ENCODE measurements at places on chromosomes 2 and 18. TPM values are rescaled to one million over a fixed set of nuclear protein-coding genes. Genes with fewer than 3 reads are reported as not detected.

DNA sequence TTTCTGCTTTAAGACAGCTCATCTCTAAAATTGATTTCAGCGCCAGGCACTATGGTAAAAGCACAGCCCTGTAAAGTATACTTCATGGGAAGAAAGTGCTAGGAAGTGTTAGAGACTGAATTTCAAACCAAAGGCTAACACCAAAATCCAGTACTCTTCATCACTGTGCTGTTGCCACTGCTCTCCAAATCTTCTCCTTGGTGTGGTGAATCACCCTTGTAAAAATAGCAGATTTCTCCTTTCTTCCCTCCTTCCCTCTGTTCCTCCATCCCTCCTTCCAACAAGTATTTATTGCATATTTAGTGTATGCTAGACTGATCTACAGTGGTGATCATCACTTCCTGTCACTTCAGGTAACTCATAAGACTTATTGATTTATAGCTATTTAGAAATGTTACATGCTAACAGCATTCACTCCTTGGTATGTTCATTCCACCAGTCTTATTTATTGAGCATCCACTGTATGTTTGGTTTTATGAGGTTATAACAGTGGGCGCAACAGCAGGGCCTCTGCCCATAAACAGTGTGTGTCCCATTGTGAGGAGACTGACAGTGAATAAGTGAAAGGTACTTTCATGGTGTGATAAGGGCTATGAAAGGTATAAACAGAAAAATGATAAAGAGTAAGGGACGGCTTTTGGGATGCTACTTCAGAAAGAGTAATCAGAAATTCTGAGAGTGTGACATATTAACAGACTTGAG lies 20.0 kb downstream of the KDM3A start:
- DNase-seq: no peak

DNA sequence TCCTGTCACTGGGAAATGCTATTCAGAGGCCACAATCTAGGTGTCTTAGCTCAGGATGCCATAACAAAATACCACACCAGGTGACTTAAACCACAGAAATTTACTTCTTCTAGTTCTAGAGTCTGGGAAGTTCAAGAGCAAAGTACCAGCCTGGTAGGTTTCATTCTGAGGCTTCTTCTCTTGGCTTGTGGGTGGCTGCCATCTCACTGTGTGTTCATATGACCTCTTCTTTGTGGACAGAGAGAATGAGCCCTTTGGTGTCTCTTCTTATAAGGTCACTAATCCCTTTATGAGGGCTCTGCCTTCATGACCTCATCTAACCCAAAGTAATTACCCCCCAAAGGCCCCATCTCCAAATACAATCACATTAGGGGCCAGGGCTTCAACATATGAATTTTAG lies 57.3 kb downstream of the RHOB start:
- DNase-seq: no peak

- no peak for DNase-seq
These were observed 180.1 kb upstream of the SPOPL start for GRCh38 chr2:138321458-138321857.

DNA sequence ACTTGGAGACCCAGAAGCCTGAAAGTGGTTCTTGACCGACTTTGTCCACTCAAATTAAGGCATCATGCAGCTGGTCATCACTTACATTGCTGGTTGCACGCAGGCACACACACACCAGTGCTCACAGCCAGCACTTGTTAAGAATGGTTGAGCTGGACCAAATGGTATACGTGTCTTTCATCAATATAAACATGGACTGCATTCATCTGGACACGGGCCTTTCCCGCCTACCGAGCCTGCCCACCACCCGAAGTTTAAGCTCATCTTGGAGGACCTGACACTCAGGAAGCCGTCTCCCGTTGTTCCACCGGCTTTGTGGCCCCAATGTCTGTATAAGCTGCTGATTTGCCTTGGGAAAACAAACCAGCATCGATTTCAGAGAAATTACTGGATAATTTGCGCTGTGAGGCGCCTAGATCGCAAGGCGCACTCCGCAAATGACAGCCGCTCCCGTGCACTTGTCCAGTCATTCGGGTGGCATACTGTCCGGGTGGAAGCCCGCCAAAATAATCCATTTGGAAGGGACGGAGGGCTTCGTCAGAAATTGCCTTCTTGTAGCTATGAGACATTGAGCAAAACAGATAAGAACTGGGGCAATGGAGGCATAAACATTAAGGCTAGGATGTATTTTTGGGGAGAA lies 40.1 kb upstream of the AKAIN1 start:
- no peak for DNase-seq

- DNase-seq: no peak
These were observed 196.0 kb upstream of the SPHKAP start for GRCh38 chr2:228377533-228377932.

DNA sequence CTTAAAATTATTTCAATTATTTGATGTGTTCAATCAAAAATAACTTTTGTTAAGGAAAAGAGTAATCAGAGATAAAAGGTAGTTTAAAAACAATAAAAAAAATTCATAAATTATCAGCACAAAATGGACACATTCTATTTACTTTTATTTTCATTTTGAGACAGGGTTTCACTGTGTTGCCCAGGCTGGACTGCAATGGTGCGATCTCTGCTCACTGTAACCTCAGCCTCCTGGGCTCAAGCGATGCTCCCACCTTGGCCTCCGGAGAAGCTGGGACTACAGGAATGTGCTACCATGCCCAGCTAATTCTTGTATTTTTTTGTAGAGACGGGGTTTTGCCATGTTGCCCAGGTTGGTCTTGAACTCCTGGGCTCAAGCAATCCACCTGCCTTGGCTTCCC lies 47.1 kb downstream of the LPIN2 start:
- DNase-seq: no peak

- no peak for DNase-seq
These were observed 265.8 kb upstream of the CYRIA start for GRCh38 chr2:16931441-16931840.

DNA sequence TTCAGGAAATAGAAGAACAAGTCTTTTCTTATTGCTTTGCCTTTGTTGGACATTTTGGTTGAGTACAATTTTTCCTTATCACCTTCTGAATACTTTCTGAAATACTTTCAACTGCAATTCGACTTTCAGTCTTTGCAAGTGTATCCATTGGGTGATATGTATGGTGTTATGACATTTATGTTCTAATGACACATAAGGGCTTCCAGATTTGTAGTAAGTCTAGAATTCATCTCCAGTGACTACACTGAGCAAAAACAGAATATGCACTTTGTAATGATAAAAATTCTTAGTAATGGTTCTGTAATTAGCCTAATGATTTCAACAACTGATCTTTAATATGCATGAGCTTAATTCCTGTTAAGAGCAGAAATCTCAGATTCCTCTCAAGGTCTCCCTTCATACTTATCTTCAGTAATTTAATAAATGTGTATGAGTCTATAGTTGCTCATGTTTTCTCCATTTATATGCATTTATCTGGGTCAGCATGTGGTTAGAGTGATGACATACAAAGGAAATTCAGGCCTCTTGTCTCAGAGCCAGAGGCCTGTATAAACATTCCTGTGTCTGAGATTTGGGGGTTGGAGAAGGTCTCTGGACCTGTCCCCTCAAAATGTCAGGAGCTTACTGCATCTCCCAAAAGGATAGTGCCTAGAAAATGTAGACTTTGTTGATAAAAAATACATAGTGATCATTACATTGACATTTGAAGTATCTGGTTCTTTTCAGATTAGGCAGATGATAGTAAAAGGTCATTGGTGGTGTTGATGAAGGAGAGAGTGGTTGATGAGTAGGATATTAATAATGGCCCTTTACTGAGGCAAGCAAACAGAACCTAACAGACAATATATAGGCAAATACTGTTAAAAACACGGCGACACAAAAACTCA lies 114.9 kb downstream of the QPCT start:
- no peak for DNase-seq

DNA sequence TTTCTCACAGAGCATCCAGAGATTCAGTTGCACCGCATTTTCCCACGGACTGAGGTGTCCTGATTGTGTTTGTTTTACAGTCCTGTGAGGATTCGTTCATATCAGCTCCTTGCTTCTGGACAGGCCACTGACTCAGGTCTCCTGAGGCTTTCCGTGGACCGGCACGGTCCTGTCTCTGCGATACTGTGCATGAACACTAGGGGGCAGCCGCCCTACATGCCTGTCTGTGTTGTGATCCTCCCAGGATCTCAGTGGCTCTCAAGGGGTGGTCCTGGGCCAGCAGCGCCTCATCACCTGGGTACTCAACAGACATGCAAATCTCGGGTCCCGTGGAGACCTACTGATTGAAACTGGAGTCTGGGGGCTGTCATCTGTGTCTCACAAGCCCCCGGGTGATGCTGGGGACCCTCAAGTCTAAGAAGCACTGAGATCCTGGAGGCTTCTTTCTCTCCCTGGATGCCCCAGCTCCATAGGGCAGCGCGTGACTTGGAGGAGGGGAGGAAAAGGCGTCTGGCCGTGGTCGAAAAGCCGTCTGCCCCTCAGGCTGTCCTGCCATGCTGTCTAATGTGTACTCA lies 28.9 kb downstream of the IL1R2 start:
- DNase-seq: peak; percentile 77

GRCh38 chr18:61797696-61798590 lies 94.9 kb downstream of the RNF152 start:
- no peak for DNase-seq

- peak; percentile 26 for DNase-seq
These were observed 40.9 kb upstream of the TRIB2 start for GRCh38 chr2:12675801-12676200.

DNA sequence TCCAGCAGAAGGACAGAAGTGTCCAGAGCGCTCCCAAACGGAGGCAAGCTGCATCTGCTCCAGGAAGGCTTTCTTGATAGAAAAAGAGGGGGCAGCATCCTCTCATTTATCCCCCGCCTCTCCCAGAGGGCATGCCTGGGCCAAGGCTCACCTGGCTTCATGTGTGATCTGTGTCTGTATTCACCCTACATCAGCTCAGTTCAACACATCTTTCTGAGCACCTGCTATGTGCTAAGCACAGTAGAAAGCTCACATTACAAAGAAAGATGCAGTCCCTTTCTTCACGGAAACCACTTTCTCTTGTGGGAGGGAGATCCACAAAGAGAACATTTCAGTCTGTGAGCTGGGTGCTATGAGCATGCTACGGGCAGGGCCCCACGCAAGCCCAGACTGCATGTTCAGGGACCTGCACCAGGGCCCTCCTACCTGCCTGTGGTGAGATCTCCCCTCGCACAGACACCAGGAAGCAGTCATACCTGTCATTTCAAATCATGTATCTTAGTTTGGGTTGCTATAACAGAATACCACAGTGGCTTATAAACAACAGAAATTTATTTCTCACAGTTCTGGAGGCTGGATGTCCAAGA lies 90.7 kb downstream of the PDCL3 start:
- DNase-seq: no peak

DNA sequence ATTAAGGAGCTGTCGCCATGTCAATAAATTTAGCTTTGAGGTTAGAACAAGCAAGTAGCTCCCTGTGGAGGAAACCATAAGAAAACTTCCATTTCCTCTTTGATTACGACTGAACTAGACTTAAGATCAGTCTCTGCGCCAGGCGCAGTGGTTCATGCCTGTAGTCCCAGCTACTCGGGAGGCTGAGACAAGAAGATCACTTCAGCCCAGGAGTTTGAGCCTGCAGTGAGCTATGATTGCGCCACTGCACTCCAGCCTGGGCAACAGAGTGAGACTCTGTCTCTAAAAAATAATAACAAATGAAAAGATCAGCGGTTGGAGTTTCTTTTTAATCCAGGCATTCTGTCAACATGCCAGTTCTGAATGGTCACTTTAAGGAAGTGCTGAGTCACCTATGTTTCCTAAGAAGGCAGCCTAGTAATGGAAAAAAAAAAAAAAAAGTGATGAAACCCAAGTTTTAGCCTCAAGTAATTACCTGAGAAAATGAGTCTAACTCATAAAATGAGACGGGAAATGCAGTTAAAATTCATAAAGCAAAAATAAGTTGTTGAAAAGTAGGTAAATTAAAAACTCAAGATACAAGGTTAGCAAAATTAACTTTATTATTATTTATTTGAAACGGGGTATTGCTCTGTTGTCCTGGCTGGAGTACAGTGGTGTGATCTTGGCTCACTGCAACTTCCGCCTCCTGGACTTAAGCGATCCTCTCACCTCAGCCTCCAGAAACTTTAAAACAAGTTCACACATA lies 10.2 kb downstream of the C18orf32 start:
- peak; percentile 59 for DNase-seq

- peak; percentile 39 for DNase-seq
These were observed 90.1 kb upstream of the KLF7 start for GRCh38 chr2:207255565-207256470.

GRCh38 chr18:56804395-56804794 lies 153.2 kb downstream of the WDR7 start:
- DNase-seq: no peak

DNA sequence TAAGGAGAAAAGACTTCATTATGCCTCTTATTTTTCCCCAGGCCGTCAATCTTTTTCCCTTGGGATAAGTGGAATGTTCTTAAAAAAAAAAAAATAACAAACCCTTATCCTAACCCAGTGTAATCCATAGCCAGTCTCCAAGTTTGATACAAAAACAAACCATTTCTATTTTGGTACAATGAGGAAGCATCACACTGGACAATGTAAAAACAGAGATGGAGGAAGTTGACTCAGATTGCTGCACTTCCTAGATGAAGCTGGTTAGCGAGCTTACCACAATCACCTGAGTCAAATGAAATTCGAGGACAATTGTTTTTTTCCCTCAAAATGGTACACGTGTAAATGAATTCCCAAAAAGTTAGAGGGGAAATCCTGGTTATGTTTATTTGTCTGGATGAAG lies 259.7 kb downstream of the TCF4 start:
- peak; percentile 41 for DNase-seq

DNA sequence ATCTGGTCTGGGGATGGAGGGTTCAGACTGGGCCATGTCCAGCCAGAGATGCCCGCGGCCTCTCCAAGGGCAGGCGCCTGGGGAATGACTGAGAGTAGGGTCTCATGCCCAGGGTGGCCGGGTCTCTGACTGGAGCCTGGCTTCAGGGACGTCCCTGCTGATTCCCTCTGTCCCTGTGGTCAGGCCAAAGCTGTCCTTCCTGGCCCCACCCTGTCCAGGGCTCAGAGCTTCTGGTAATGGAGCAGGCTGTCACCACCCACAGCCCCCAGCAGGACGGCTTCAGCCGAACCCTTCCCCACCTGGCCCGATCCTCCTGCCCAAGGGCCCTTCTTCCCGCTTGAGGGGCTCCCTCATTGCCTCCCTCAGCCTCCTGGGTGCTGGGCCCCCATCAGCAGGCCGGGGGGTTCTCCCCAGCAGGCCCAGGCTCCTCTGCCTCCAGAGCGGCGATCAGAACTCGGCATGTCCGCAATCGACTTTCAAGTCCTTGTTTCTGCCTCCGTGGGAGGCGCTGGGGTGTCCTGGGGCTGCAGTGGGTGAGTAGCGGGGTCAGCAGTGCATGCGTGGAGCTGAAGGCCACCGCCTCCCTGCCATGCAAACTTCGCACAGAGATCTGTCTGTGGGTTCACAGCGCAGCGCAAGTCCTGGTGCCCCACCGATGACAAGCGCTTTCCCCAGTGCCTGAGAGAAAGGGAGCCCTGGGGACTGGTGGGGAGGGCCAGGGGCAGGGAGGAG lies 18.3 kb downstream of the RAMP1 start:
- DNase-seq: no peak

GRCh38 chr2:241814643-241815476 lies 5.9 kb downstream of the NEU4 start:
- DNase-seq: no peak

CCDC85A gene
- 14.0 TPM for total RNA-seq

FHL2 gene
- 67.9 TPM for total RNA-seq

SKOR2 gene
- not detected for total RNA-seq

Data from A172 (cell line).